T-helper 17 cell (primary cell): ENCODE measurements at places on chromosomes 2 and 18.

- no peak overlapping the region for H3K4me3 ChIP-seq
- no peaks in the 10 kb centered on the region for H3K4me1 ChIP-seq
- H3K27ac ChIP-seq, result no peak overlapping the region
- no peak for DNase-seq
Observed at GRCh38 chr18:30404422-30404821, 638.1 kb downstream of the DSC3 start.

- no peaks in the 10 kb centered on the region for H3K27me3 ChIP-seq
- no peak for DNase-seq
- H3K4me1 ChIP-seq, result peaks cover 16% of the 10 kb centered on the region
- peaks cover 2% of the 10 kb centered on the region for H3K36me3 ChIP-seq
- H3K4me3 ChIP-seq, result no peak overlapping the region
- peak overlapping the region; percentile 73 for H3K27ac ChIP-seq
Observed at GRCh38 chr2:171347591-171348032, 86.2 kb downstream of the METTL8 start.

- H3K4me3 ChIP-seq, result no peak overlapping the region
- H3K4me1 ChIP-seq, result peaks cover 15% of the 10 kb centered on the region
- no peak for DNase-seq
Observed at GRCh38 chr2:7676714-7677113, 759.5 kb downstream of the RNF144A start.

DNA sequence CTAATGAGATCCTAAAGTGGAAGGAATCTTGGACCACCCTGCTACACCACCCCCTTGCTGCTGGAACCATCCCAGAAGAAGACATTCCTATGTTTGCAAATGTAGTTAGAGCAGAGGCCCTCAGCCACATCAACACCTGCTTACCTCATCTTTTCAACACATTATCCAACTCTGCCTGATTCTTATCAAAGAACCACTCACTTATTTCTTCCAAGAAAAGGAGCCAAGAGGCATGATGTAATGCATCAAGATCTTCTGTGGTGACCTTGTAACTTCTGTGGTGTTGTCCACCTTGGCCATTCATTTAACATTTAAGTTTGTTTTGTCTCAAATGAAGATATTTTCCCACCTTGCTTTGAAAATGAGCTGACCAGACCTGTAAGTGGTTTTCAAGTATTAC, 338.1 kb downstream of the CTNNA2 start:
- no peak for DNase-seq
- peaks cover 2% of the 10 kb centered on the region for H3K4me1 ChIP-seq
- H3K4me3 ChIP-seq, result no peak overlapping the region
- no peak overlapping the region for H3K27ac ChIP-seq

- H3K27ac ChIP-seq, result no peak overlapping the region
- no peaks in the 10 kb centered on the region for H3K27me3 ChIP-seq
- H3K4me1 ChIP-seq, result peaks cover 5% of the 10 kb centered on the region
Observed at GRCh38 chr2:3321825-3322224, 55.8 kb downstream of the EIPR1 start.

- DNase-seq, result no peak
- H3K27ac ChIP-seq, result no peak overlapping the region
- no peaks in the 10 kb centered on the region for H3K36me3 ChIP-seq
- no peak overlapping the region for H3K4me3 ChIP-seq
- H3K4me1 ChIP-seq, result no peaks in the 10 kb centered on the region
Observed at GRCh38 chr2:13121096-13121495, 404.4 kb downstream of the TRIB2 start.

DNA sequence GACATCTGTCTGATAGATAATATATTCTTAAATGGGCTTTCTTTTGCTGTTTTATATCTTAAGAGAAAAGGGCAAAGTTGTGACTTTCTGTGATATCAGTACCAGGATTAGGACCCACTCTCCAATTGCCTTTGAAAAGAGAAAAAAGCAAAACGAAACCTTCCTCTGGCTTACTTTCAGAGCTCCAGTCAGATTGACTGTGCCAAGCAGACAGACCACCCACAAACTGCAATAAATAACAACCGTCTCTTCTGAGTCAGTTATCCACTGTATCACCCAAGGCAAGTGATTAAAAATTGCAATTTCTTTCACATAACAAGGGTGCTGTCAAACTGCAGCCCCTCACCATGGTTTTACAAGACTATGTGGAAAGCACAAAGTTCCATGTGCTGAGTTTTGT, 230.5 kb upstream of the SETBP1 start:
- no peak overlapping the region for H3K27ac ChIP-seq
- DNase-seq, result no peak
- no peaks in the 10 kb centered on the region for H3K4me1 ChIP-seq
- no peaks in the 10 kb centered on the region for H3K27me3 ChIP-seq
